Immature natural killer cell (primary cell): ENCODE measurements at places on chromosomes 12 and 14.
A peak's percentile ranks its signal among the peaks of the same experiment; 100 is the strongest.

DNA sequence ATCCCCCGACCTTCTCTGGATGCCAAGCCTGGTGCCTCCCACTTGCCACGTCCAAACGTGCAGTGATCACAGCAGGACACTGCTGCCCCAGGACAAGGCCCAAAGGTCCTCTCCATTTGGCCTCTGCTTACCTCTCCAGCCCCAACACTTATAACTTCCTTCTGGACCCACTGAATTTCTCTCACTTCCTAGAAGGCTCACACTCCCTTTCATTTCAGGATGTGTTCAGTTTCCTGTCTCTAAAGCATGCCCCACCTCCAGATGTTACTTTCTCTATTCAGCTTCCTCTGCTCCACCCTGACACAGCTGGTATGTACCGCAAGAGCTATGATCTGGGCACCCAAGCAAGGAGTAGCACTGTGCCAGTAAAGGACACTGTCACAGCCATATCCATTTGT is 33.0 kb downstream of the CDKL1 start:
- DNase-seq: peak; percentile 71

- no peak for DNase-seq
Measured at GRCh38 chr12:24997496-24997895, 48.6 kb upstream of the BCAT1 start.

- DNase-seq: peak; percentile 46
Measured at GRCh38 chr12:57604454-57604991, at the start of gene DTX3. DTX3 (plus strand) TSS chr12:57604824; CDS start chr12:57606518, 1,694 bp downstream.

- no peak for DNase-seq
Measured at GRCh38 chr12:104374071-104374470, 70.5 kb downstream of the EID3 start.

GRCh38 chr12:125418902-125419564 is 353.8 kb downstream of the AACS start:
- no peak for DNase-seq

GRCh38 chr14:49546766-49547165 is 39.4 kb downstream of the RPS29 start:
- no peak for DNase-seq

GRCh38 chr12:20460956-20461355 is 92.6 kb downstream of the PDE3A start:
- no peak for DNase-seq

DNA sequence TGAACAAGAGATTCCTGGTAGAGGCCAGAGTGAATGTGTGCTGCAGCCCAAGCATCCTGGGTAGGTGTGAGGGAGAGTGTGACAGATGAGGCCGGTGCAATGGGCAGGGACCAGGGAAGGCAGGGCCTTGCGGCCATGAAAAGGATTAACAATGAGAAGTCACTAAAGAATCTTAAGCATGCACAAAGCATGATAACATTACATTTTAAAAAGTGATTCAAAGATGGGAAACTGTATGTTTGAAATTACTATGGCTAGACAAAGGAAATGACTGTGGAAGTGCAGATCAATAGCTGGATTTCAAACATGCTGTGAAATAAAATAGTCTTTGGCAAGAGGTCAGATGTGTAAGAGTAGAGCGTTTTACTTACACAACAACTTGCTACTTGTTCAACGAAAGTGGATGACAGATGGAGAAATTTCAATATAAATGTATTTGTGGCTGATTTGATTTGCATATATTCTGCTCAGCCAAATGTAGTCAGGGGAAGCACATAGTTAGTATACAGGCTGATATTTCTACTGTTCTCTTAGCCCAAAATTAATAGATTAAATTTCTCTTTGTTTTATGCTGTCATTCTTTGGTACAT is 175.5 kb downstream of the CCDC59 start:
- no peak for DNase-seq

- DNase-seq: no peak
Measured at GRCh38 chr14:78232231-78233000, 62.2 kb downstream of the NRXN3 start.

DNA sequence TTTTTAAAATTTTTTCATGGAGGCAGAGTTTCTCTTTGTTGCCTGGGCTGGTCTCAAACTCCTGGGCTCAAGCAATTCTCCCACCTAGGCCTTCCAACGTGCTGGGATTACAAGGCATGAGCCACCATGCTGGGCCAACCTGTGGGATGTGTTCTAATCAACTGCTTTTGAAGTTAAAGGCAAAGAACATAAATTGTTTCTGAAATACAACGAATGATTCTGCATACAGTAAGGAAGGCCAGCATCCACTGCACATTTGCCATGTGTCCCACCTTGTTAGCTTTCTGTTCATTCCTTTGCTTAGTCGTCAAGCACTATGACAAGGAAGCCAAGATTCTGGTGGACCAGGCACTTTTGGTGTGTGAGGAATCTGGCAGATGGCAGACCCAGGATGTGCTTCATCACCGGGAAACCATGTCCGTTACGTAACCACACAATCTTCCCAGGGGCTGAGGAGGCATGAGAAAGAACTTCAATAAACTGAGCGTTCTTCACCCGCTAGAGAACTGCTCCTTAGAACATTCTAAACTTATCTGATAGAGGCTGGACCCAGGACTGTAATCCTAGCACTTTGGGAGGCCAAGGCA is 24.5 kb downstream of the MOK start:
- no peak for DNase-seq

DNA sequence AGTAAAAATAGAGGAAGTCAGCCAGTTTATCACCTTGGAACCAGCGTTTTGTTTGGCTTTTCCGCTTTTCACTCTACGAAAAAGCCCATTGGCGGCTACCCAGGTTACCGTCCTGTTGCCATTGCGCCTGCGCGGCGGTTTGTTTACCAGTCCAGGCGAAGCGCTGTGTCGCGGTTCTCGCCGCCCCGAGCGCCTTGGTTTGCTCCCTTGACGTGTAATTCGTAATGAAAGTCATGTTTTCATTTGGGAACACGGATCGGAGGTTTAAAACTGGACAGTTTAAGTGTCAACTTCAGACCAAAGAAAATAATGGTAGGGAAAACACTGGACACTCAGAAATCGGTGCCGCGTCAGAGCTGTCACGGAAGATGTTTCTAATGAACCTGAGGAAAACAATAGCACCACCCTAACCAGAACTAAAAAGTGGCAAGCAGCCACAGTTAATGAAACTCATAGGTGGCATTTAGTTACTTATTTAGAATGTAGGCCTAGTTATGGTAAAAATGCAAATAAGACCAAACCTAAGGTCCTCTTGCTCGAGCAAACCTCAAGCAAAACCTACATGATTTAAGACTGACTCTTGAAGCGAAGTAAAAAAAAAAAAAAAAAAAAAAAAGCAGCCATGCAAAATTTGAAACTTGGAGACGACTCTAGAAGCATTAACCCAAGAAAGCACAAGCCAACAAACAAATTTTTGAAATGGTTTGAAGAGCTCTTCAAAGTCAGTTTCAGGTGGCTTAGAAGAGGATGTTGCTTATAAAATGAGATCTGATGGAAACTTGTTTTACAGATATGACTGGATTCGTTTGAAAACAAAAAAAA is 790 bp upstream of the GPR19 start:
- peak; percentile 96 for DNase-seq

- DNase-seq: no peak
Measured at GRCh38 chr12:100539202-100539601, 34.3 kb upstream of the GAS2L3 start.

GRCh38 chr14:78790271-78790670 is 620.1 kb downstream of the NRXN3 start:
- DNase-seq: no peak

DNA sequence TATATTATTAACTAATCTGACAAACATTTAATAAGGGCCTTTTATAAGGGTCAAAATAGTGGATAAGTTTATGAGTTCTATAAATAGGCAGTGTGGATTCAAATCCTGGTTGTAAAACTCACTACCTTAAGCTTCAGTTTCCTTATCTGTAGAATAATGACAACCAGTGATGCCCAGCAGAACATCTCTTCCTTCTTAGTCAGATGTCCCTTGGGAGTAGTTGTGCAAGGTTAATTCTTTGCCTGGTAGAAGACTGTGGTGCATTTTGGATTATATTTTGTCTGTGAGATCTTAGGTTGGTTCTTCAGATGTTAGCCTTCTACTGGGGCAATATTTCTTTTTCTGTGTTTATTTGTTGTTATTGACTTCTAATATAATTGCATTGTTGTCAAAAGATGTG is 59.5 kb downstream of the ARID2 start:
- no peak for DNase-seq

- no peak for DNase-seq
Measured at GRCh38 chr12:115506822-115507559, 770.5 kb downstream of the MED13L start.

- DNase-seq: no peak
Measured at GRCh38 chr12:45075587-45076282, 24.8 kb upstream of the DBX2 start.

DNA sequence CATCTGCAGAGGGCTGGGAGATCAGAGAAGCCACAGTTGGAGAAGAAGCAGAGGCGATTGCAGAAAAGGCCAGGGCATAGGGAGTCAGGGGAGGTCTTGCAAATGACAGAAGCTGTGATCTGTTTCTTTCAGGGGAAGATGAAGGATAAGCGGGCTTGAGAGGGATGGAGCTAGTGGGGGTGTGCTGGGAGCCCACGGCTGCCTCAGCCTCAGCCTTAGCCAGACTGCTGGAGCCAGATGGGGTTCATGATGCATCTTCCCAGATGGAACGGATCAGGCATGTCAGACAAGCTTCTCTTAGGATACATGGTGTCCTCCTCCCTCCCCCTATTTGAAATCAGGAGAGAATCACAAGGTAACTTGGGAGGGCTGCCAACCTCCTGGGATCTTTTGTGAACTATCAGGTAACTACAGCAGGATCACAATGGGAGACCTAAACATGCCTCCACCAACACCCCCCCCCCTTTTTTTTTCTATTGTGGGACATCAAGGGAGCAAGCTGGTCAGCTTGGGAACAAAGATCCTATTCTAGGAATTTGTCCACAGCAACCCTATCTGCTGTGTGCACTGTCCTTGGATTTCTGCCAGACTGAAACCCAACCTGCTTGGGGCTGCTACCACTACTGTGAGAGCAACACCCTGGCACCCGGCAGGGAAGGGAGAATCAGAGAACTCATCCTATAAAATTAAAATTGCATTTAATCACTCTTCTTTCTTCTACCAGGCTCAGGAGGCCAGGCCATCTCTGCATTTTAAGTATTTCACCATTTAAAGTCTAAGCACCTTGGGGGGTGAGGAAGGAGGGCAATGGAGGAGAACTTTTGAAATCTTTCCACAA is 10.7 kb upstream of the ATP2A2 start:
- no peak for DNase-seq

- DNase-seq: no peak
Measured at GRCh38 chr12:61915420-61915819, 344.8 kb upstream of the USP15 start.

DNA sequence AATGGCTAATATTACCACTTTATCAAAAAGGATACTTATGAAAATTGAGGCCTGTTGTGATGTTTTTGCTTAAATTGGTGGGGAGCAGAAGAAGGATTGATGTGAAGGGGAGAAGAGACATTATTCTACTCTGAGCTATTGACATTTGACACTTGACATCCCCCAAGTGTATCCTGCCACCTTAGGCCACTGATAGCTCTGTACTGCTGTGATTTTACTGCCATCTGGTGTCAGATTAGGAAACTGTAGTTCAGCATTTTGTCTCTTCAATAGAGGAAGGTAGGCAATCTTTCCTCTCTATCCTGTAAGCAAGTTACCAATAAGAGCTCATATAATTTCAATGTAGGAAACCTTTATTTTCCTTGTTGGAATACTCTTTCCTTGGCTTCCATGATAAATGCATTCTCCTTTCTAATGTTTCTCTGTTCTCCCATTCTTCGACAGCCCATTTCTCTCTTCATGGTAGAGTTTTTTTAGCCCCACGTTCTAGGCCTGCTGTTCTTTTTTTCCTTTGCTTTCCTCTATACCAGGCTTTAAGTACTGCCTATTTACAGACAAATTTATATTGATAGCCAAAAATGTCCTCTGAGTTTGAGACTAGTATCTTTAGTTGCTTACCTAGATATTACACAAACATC is 46.3 kb downstream of the PPHLN1 start:
- DNase-seq: peak; percentile 47

- no peak for DNase-seq
Measured at GRCh38 chr12:98422812-98423211, 92.6 kb upstream of the TMPO start.

DNA sequence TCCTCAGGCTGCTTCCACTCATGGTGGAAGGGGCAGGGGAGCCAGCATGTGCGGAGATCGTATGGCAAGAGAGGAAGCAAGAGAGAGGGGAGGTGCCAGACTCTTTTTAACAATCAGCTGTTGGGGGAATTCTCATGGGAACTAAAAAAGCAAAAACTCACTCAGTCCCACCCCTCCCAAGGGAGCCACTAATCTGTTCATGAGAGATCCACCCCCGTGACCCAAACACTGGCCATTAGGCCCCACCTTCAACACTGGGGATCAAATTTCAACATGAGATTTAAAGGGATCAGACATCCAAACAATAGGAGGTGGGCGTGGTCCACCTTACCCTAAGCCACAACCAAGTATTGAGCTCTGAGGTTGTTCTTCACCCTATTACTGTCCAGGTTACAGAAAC is 375.1 kb downstream of the GRIN2B start:
- DNase-seq: no peak

DNA sequence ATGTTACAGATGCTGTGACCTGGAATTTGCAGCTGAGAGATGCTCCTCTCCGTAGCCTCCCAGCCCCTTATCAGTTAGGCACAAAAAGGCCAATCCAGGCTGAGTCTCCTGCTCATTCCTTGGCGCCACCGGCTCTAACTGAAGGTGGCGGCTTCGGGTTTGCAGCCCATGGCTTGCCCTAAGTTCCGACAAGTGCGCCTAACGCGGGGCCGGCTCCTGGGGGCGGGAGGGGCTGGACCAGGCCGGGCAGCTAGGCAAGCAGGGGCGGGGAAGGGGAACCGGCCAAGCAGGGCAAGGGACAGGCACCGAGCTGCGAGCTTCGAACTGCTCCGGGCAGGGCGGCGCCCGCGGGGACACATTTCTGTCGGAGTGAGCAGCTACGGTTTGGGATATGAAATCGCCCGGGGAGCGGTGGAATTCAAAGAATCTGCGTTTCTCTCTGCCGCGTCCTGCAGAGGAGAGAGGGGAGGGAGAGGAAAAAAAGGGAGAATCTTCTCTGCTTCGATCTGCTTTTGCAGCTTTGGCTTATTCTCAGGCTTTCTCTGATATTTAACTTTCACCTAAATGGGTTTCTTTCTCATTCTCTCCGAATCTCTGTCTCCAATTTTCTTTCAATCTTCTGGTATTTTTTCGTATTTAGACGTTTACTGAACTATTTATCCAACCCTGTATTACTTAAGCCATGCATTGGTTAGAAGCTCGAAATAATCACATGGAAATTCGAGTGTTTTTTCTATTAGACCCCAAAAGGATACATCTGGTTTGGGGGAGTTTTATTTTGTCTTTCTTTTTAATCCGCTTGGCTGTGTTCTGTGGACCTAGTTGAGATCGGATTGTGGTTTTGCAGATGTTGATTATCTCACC is 1.6 kb upstream of the HOXC12 start:
- no peak for DNase-seq

- DNase-seq: no peak
Measured at GRCh38 chr12:45017916-45018315, 33.0 kb downstream of the DBX2 start.

GRCh38 chr14:35557221-35557747 is 23.3 kb downstream of the INSM2 start:
- DNase-seq: no peak
